Amygdala (tissue), 56 donors: ENCODE measurements at places on chromosomes 2 and 18.

DNA sequence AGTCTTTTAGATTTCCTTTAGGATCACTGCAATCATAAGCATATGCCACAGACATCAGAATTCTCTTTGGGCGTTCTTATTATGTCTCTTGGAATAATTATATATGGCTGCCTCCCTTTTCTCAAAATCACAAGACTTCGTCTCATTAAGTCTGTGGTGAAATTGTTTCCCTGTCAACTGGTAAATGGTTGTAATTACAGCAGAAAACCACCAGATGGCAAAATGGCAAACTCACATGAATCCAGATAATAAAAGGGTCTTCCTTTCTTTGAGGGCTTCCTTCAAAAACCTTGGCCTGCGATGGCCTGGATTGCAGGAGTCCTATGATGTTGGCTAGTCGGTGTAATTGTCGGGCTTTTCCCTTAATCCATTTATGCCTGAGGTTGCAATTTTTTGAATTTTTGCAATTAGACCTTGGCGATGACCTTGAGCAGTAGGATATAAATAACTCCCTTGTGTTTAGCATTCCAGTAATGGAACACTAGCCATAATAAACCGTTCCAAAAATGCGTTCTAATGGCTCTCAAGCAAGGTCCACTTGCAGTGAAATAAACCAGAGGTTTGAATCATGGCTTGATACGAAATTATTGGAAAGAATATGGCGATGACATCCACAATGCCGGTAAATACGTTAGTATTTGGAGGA lies 656.4 kb downstream of the MBD2 start:
- DNase-seq = no peak

GRCh38 chr2:229104025-229104424 lies 167.1 kb downstream of the PID1 start:
- DNase-seq = no peak

DNA sequence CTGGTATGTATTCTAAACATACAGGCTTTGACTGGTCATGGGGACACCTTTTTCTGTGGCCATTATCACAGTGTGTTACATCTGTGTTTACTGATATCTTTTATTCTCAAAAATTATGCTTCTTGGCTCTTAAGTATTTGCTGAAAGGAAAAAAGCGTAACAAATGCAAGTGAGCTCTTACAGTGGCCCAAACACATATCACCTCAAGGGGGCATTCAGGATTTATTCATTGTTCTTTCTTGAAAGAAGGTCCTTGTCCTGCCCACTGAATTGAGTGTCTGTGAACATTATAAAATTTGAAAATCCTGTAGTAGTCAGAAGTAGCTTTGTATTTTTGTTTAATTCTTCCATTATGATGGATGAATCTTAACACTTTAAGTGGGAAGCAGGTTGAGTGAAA lies 454.5 kb downstream of the XIRP2 start:
- DNase-seq = no peak

- no peak for DNase-seq
Observed at GRCh38 chr2:15753811-15754702, 162.4 kb downstream of the DDX1 start.

DNA sequence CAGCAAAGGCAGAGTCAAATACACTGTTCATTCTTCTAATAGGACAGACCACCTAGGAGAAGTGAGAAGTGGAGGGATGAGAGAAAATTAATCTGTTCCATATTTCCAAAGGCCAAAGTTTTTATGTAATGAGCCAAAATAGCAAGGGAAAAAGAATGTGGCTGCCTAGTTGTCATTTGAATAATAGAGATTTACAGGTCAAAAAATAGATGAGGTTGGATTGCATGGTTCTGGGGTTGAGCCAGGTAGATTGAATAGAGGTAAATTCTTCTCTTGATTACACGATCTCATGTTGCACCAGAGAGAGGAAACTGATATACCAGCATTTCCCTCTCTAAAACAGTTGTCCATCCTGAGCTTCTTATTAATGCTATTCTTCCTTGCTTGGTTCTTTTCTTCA lies 325.8 kb downstream of the CCDC178 start:
- DNase-seq = no peak

- DNase-seq = no peak
Observed at GRCh38 chr2:31299547-31299946, 65.6 kb downstream of the EHD3 start.

GRCh38 chr2:41890341-41890740 lies 157.5 kb upstream of the PKDCC start:
- DNase-seq = no peak

DNA sequence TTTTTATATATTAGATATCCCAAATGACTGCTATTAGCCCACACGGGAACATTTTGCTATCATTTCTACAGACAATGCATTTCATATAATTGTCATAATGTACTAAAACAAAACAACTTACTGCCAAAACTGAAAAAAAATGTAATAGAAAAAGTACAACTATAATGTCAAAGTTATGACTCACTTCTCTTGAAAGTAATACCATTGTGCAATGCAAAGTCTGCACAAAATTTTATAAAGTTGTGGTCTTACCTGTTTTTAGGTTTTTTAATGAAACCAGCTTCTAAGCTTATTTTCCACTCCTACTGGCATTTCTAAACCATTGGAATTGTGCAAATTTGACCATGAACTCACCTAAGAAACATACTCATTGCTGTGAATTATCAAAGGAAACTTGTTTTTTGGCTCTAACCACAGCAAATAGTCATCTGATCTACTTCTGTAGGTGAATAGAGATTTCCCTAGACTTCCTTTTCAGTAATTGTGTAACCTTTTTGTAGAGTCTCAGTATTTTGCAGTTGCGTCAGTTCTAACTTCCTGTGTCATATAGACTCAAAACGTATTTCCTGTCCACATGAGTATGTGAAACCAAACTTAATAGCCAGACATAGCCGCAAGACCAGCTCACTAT lies 31.9 kb upstream of the TFPI start:
- no peak for DNase-seq

- no peak for DNase-seq
Observed at GRCh38 chr2:4967206-4967605, 725.0 kb upstream of the SOX11 start.

- no peak for DNase-seq
Observed at GRCh38 chr2:16258350-16258749, 318.0 kb downstream of the MYCN start.
